Lung microvascular endothelial cell (primary cell): ENCODE measurements at places on chromosomes 2 and 18.
A peak's percentile ranks its signal among the peaks of the same experiment; 100 is the strongest.

- DNase-seq, result no peak
Observed at GRCh38 chr2:48319863-48320262, 210.1 kb upstream of the STON1 start.

DNA sequence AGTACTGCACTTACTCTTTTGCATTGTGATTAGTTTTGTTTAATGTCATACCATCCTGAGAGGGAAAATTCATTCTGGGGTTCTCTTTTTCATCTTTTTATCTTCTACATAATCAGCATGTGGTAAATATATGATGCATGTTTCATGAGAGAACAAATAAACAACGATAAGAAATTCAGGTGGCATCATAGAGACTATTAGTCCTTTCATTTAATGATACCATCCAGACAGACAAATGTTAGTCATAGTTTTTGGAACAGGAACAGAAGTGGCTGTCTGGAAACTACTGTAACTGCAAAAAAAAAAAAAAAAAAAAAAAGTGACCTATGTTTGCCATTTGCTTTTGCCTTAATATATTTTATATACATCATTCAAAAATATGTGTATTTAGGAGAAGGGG is 761.0 kb downstream of the EPHA4 start:
- no peak for DNase-seq

GRCh38 chr2:133166031-133166430 is 402.2 kb downstream of the NCKAP5 start:
- DNase-seq, result no peak

DNA sequence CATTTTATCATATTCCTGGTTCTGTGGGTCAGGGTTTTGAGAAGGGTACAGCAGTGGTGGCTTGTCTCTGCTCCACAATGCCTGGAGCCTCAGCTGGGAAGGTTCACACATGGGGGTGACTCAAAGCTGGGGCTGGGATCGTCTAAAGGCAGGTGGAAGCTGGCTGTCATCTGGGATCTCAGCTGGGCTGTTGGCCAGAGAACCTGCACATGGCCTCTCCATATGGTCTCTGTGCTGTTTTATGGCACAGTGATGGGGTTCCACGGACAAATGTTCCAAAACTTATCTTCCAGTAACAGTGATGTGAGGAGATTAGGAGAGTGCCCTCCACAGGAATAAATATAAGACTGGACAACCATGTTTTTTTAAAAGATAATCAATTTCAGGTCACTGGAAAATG is 191.4 kb downstream of the SS18 start:
- no peak for DNase-seq

DNA sequence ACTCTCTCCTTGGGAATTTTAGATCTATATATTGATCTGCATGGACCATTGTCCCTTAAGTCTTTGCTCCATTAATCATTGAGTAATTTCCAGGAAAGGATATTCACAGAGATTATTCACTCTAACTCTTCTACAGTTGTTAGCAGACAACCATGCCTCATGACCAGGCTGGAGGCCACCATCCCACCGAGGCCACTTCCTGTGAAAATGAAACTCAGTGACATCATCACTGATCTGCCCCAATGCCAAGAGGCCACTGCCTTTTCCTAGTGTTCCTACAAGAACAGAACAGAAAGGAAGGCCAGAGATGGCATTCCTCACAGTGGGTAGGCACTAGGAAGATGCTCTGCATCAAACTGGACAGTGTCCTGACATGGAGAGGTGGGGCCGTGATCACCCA is 161.3 kb downstream of the DTNA start:
- DNase-seq, result peak; percentile 3

- DNase-seq, result no peak
Observed at GRCh38 chr2:138274421-138275291, 226.9 kb upstream of the SPOPL start.

DNA sequence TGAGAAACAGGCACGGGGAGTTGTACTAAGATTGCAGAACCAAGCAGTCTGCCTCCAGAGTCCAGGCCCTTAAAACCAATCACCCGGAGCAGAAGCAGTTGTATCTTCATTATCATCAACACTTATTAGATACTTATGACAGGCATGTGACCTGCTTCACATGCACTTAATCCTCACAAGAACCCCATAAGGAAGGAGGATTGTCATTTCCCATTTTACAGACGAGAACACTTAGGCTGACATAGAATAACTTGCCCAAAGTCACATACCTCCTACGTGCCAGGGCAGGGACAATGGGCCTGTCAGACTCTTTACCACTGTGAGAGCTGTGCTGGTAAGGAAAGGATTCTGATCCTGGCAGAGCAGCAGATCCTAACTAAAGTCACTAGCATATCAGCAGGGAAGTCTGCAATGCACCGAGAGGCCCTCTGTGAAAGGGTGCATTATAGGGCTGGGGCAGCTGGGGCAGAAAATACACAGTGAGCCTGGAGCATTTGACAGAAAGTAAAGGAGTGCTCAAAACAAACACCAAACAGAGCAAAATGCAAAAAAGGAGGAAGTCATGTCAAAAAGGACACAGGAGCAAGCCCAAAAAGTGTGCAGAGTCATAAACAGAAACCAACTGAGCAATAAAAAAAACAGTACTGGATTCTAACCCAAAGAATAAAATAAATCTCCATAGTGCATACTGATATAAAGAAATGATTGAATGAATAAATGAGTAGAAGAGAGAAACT is 55.9 kb upstream of the SP3 start:
- DNase-seq, result no peak

DNA sequence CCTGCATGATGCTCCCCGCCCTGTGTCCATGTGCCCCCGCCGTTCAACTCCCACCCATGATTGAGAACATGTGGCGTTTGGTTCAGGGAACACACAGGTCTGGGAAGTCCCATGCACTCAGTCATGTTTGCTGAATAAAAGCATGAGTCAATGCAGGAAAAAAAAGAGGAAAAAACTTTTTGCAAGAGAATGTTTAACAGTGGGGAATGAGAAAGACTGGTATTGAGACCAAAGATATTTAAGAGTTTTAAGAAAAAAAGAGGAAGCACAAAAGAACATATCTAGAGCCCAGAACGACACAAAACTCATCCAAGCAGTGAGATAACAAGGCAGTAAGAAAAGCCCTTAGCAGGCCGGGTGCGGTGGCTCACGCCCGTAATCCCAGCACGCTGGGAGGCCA is 279.2 kb upstream of the THSD7B start:
- no peak for DNase-seq

- no peak for DNase-seq
Observed at GRCh38 chr2:66134138-66134701, 300.7 kb upstream of the MEIS1 start.

DNA sequence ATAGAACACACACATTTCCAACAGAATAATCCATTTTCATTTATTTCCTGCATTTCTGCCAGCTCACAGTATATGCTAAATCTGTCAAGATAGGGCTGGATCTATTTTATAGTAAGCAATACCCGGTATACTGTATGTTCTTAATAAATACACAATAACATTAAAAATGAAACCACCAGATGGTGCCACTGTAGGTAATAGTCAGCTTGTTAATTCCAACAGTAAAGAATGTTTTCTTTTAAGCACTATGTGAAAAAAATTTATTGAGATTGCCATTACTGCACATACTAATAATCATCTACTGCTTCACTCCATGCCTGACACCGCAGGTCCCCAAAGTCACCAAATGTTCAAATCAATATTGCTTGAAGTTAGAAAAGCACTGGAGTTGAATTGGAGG is 131.5 kb upstream of the PGAP1 start:
- DNase-seq, result no peak

- DNase-seq, result no peak
Observed at GRCh38 chr18:13379062-13379865, 160.7 kb downstream of the LDLRAD4 start.

GRCh38 chr2:53630026-53630606 is 137.5 kb upstream of the CHAC2 start:
- no peak for DNase-seq

- DNase-seq, result no peak
Observed at GRCh38 chr2:238488347-238488826, 61.7 kb downstream of the ASB1 start.

DNA sequence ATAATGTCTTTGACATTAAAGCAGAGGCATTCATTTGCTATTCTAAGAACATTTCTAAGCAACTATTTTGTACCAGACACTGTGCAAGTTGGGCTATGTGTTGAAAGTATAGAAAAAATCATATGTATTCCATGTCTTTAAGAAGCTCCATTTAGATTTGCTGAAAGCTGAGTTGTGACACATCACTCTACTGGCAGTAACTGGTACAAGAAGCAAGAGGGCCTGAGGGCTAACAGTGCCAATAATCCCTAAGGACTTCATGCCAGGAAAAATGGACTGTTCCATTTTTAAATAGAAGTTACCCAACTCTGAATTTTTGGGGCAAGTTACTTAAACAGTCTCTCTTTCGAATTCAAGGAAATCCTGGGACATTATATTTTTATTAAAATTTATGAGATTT is 178.7 kb downstream of the SRBD1 start:
- DNase-seq, result no peak
